ENCODE measurements at places on chromosomes 5 and 9.

- no peak for DNase-seq
Measured at GRCh38 chr5:77486344-77486962, 5.7 kb downstream of the WDR41 start.

DNA sequence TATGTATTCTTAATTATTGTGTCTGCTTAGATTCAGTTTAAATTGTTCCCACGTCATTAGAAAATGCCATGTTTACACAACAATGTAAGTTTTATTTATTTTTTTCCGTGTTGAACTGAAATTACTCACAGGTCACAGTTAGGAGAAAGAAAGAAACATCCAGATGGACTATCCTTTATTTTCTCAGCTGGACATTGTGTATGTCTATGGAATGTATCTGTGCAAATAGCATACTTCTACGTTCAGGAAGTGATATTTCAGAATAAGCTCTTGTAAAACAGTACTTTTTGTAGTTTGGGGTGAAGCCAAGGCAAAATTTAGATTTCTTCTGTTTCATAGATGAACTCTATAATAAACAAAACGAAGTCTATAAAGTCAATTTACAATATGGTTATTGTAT lies 249.0 kb upstream of the ZNF608 start:
- DNase-seq = no peak

GRCh38 chr5:1374030-1374678 lies 29.3 kb upstream of the CLPTM1L start:
- no peak for DNase-seq

GRCh38 chr9:69472101-69472620 lies 147.1 kb downstream of the ENTREP1 start:
- DNase-seq = no peak

DNA sequence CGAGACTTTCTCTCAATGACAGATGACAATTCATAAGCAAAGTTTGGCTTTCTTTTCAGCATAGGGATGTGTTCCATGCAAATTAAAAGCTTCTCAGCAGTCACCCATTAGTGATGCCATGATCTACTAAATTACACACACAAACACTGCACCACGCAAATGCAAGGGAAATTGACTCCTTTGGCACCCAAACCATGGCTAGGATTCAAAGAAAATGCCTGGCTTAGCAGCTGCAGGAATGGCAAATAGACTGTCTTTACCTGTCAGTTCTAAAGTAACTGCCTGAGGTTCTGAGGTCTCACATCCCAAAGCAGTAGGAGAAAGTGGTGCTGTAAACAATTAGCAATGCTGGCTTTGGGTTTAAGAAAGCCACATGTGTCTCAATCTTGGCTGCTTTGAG lies 108.6 kb upstream of the ATP10B start:
- DNase-seq = no peak

DNA sequence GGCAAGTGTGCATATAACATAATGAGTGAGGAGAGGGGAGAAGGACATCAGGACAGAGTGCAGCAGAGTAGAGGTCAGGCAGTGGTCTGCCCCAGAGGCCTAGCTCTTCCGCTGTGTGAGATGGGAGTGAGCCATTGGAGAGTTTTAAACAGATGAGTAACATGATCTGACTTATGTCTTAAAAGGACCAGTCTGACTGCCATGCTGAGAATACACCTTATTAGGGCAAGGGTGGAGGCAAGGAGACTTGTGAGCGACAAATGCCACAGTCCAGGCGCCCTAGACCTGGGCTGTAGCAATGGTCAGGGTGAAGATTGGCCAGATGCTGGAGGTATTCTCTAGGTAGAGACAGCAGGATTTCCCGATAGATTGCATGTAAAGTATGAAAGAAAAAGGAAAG lies 83.1 kb downstream of the WWC1 start:
- DNase-seq = no peak

Measured in activated CD8-positive, alpha-beta T cell treated with anti-CD3 and anti-CD28 coated beads, Interleukin-2, amount 10 ng/mL, durations not matched to agents 7 days and 5 days (primary cell).